ENCODE measurements at places on chromosomes 7 and 10.

- peak; percentile 21 for DNase-seq
These were observed 28.9 kb downstream of the LRRC27 start for GRCh38 chr10:132360766-132361447.

GRCh38 chr10:121771966-121772365 lies 155.9 kb downstream of the ATE1 start:
- no peak for DNase-seq

DNA sequence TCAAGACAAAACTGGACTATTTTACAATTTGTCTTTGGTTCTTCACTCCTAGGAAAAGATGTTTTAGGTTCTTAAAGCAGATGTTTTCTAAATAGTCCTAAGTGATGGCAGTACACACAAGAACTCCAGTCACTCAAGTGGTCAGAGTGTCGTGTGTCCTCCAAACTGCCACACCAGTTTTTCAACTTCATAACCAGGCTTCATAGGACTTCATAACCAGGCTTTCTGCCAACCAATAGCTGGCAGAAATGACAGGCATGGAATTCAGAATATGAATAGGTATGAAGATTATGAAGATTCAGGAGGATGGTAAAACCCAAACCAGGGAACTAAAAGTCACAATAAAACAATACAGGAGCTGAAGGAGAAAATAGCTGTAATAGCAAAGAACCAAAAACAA lies 721.2 kb upstream of the SEMA3D start:
- no peak for DNase-seq

DNA sequence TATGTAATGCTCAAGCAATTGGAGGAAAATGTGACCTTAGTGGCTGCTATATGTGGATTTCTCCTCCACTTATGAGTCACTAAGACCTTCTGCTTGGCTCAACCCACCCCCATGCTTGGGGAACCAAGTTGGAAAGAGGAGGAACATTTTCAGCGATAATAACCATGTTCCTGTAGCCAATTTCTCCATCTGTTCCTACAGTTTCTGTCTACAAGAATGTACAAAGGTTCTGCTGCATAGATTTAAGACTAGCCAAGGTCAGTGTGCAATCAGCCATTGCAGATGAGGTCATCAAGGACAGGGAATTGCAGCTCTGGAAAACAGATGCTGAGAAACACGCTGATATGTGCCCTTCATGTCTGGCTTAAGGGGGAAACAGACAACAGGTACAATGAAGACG lies 5.6 kb upstream of the NRCAM start:
- no peak for DNase-seq

DNA sequence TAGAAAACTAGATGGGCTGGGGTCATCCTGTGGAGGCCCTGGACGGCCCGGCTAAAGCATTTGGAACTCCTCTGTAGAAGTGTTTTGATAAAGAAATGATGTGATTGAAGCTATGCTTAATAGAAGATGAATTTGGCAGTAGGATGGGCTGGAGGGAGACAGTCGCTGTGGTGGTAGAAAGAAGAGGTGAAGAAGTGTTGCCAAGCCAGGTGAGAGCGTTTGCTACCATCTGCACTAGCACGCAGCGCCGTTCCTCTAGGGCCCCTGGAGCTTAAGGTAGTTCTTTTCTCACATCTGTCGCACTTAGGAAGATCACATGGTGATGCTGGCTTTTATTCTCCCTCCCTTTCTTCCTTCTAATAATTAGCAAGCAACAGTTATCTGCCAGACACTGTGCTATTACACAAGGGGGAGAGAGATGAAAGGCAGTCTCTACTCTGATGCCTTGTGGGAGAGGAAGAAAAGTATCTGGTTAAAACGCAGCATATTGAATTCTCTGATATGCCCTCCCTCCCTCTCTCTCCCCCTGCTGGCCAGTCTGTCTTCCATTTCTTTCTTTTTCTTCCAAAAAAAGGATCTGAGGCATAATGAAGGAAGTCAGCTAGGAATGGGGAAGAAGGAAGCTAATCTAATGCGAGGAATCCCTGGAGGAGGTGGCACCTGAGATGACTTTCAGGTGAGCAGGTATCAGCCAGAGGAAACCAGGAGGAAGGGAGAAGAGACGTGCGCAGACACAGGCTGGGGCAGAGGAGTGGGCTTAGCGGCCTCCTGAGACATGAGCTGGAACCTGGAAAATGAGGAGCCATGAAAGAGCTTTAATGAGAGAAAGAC lies 162.3 kb upstream of the KLF14 start:
- DNase-seq, result no peak

- DNase-seq, result no peak
These were observed 44.3 kb downstream of the SMURF1 start for GRCh38 chr7:99099499-99100077.
